ENCODE measurements at places on chromosomes 3 and 15. TPM values are rescaled to one million over a fixed set of nuclear protein-coding genes. Genes with fewer than 3 reads are reported as not detected.

Gene ARPIN
- 16.6 TPM for total RNA-seq

Gene SLC12A1
- 1.9 TPM for total RNA-seq

Gene HACD3
- 167 TPM for total RNA-seq

Gene PSTPIP1
- total RNA-seq: 1.4 TPM

Gene CPN2
- total RNA-seq: not detected

- peaks cover 32% of the 10 kb centered on the region for H3K4me1 ChIP-seq
- peaks cover 8% of the 10 kb centered on the region for H3K36me3 ChIP-seq
- no peak for DNase-seq
- H3K27ac ChIP-seq: no peak overlapping the region
- no peak overlapping the region for H3K4me3 ChIP-seq
- H3K27me3 ChIP-seq: no peaks in the 10 kb centered on the region
Measured at GRCh38 chr3:9167222-9167621, 82.2 kb downstream of the SRGAP3 start.

GRCh38 chr3:141440942-141441341 lies 45.9 kb upstream of the RASA2 start:
- peaks cover 18% of the 10 kb centered on the region for H3K36me3 ChIP-seq
- DNase-seq: no peak
- H3K27me3 ChIP-seq: no peaks in the 10 kb centered on the region
- no peaks in the 10 kb centered on the region for H3K4me1 ChIP-seq
- no peak overlapping the region for H3K4me3 ChIP-seq

DNA sequence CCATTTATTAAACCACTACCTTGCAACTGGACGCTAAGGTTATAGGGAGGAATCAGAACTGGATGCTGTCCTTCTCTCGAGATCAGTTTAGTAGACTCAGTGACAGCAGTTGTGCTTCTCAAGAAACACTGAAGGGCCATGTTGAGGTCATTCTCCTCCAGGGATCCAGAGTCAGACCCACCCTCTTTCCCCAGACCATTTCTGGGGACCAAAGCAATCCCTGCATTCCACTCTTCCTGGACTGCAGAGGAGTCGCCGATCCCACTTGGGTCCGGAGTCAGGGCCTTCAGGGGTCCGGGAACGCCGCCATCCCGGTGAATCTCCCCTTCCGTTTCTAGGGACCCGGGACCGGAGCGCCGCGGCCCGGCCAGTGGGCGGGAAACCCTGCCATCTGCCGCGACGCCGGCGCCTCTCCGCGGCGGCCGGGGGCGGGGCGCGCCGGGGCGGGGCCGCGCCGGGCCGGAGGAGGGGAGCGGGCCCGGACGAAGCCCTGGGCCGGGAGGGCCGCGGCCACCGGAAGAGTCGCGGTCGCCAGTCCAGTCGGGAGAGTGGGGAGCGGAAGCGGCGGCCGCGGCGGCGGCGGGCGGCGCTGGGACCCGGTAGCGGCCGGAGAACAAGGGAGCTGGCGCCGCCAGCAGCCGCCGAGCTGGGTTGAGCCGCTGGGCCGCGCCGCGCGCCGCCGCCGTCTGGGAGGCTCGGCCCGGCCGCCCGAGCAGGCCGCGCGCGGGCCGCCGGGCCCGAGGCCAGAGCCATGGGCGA lies at the start of gene DVL3:
Gene DVL3, plus strand, starts transcription at position 493 of the 759 bp plus-strand sequence. Its CDS starts 259 bp downstream, at position 752.
- H3K36me3 ChIP-seq: peaks cover 3% of the 10 kb centered on the region
- peak within 1 kb of the TSS; percentile 91 for H3K27ac ChIP-seq
- DNase-seq: peak; percentile 82
- H3K27me3 ChIP-seq: no peaks in the 10 kb centered on the region

GRCh38 chr3:156373654-156374053 lies 181.3 kb downstream of the SSR3 start:
- H3K4me3 ChIP-seq: no peak overlapping the region
- DNase-seq: no peak
- H3K4me1 ChIP-seq: no peaks in the 10 kb centered on the region

DNA sequence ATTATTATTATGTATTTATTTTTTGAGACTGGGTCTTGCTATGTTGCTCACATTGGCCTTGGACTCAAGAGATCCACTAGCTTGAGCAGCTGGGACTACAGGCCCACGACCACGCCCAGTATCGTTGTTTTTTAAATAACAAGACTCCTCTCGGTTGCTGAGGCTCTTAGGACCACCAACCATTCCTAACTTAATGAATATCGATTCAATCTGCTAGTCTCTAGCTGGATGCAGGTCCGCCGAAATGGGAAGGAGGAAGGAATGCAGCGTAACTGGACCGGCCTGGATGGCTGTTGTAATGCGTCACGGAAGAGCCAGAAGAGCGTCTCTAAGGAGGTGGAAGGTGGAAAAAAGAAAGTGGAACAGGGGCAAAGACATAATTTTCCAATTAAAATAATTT lies 1.7 kb downstream of the ANXA2 start:
- H3K4me3 ChIP-seq: peak overlapping the region; percentile 74
- H3K27ac ChIP-seq: peak overlapping the region; percentile 91
- no peaks in the 10 kb centered on the region for H3K36me3 ChIP-seq
- H3K27me3 ChIP-seq: peaks cover 7% of the 10 kb centered on the region
- DNase-seq: no peak

DNA sequence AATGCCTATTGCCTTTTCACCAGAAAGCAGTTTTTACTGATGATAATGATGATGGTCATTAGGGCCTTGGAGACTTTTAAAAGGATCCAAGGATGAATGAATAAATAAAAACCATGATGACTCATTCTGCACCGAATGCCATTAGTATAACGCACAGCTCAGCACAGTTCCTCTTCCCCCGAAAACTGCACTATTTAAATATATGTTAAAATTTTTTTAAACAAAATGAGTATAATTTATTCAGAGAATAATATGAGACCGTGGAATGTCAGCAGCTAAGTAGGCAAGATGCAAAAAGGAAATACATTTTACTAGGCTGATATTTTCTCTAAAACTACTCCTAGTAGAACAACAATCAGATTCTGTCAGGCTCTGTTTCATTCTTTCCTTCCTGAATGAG lies 83.4 kb upstream of the NANOGP8 start:
- H3K27me3 ChIP-seq: no peaks in the 10 kb centered on the region
- H3K27ac ChIP-seq: no peak overlapping the region
- no peak overlapping the region for H3K4me3 ChIP-seq
- H3K36me3 ChIP-seq: no peaks in the 10 kb centered on the region

- no peak overlapping the region for H3K27ac ChIP-seq
- no peaks in the 10 kb centered on the region for H3K27me3 ChIP-seq
- H3K4me3 ChIP-seq: no peak overlapping the region
- DNase-seq: no peak
- peaks cover 13% of the 10 kb centered on the region for H3K36me3 ChIP-seq
Measured at GRCh38 chr15:72570059-72570458, 84.4 kb upstream of the GOLGA6B start.

DNA sequence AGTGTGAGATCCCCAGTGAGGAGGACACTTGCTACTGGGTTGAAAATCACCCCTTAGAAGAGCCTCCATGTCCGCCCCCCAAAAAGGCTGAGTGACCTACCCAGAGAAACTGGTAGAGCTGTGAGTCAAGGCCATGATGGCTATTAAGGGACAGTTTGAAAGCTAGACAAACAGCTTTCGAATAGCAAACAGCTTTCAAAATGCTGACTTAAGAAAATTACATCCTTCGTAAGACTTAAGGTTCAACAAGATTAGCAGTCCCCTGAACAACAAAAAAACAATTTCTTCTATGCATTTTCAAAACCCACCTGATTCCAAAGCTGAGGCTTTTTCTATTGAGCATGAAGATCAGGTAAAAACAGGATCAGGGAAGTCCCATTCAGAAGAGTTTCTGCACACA lies 269.7 kb upstream of the SOX2 start:
- H3K27ac ChIP-seq: no peak overlapping the region
- H3K4me3 ChIP-seq: no peak overlapping the region
- no peaks in the 10 kb centered on the region for H3K36me3 ChIP-seq
- no peak for DNase-seq

DNA sequence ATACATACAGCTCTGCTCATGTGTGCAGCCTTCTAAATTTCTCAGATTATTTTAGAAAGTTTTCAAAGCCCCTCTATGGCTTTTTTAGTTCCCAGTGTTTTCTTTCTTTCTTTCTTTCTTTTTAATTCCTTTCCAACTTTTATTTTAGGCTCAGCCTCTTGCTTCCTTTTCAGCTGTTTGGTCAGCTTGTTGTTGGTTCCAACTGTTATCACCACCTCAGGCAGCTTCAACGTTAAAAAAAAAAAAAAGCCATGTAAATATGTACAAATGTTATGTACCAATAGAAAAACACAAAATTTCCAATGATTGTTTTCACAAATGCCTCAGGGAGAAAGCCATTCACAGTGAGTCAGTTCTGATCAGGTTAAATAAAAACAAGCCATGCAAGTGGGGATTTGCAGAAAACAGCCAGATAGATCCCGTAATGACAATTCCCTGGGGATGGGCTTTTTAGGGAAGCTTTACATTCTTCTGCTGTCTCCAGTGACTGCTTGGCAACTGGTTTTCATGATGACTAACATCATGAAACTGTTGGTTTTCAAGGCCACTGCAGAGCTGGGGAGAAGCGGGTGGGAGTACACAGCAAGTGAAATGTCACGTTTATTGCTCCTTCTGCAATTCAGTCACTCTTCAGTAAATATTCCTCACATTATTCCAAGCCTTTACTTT lies 908.4 kb downstream of the EPHA3 start:
- peak; percentile 47 for DNase-seq
- H3K27me3 ChIP-seq: no peaks in the 10 kb centered on the region
- no peaks in the 10 kb centered on the region for H3K36me3 ChIP-seq
- H3K4me1 ChIP-seq: no peaks in the 10 kb centered on the region

- H3K36me3 ChIP-seq: no peaks in the 10 kb centered on the region
- no peak for DNase-seq
- no peaks in the 10 kb centered on the region for H3K27me3 ChIP-seq
- no peak overlapping the region for H3K27ac ChIP-seq
Measured at GRCh38 chr15:92155934-92156333, 237.7 kb upstream of the ST8SIA2 start.

DNA sequence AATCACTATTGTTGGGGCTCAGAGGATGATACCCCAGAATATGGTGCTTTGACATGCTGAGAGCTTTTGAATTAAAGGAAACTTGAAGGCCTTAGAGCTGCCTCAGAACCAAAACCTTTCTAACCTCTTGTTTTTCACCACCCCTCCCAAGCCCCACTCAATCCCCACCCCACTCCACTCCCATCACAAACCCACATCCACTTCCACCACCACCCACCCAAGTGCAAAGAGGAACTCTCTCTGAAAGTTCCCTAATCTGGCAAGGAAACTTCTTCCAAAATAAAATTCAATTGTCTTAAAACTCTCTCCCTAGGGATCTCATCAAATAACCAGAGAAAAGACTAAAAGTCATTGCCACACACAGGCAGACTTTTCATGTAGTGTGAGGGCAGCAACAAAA lies 301.2 kb upstream of the ARHGEF26 start:
- no peak for DNase-seq
- no peaks in the 10 kb centered on the region for H3K4me1 ChIP-seq
- H3K27ac ChIP-seq: no peak overlapping the region
- no peaks in the 10 kb centered on the region for H3K36me3 ChIP-seq

DNA sequence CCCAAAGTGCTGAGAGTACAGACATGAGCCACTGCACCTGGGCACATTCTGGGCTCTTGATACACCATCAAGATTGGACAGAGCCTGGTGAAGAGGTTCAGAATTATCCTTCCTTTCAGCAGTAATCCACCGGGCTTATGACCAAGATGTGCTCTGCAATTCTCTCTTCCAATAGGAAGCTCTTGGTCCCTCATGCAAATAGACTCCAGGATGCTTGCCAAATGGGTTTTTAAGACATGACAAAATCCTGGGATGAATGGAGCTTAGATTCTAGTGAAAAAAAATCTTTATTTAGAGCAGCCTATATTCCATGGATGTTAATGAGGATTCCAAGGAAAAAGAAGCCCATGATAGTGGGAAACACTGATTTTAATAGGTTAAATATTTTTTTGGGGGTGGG lies 119.1 kb downstream of the SV2B start:
- no peak overlapping the region for H3K27ac ChIP-seq
- no peak for DNase-seq
- peaks cover 6% of the 10 kb centered on the region for H3K4me1 ChIP-seq
- H3K36me3 ChIP-seq: no peaks in the 10 kb centered on the region
- no peaks in the 10 kb centered on the region for H3K27me3 ChIP-seq

DNA sequence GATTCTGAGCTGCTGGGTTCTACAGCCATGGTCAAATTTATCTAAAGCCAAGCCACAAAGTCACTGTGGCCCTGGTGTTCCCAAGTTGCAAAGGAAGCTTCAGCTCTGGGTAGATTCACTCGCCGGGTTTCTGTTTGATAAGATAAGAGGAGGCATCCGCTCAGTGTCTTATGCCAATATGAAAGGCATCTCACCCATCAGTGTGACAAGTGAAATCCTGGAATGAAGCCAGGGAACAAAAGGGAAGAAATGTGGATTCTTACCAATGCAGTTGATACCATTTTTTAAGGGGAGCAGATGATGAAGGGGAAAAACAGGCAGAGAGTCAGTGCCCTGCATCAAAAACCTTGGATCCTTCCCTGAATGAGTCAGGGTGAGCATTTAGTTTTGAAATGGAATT lies 2.8 kb upstream of the CPNE4 start:
- H3K27me3 ChIP-seq: peaks cover 28% of the 10 kb centered on the region
- no peak overlapping the region for H3K4me3 ChIP-seq
- H3K4me1 ChIP-seq: peaks cover 20% of the 10 kb centered on the region

DNA sequence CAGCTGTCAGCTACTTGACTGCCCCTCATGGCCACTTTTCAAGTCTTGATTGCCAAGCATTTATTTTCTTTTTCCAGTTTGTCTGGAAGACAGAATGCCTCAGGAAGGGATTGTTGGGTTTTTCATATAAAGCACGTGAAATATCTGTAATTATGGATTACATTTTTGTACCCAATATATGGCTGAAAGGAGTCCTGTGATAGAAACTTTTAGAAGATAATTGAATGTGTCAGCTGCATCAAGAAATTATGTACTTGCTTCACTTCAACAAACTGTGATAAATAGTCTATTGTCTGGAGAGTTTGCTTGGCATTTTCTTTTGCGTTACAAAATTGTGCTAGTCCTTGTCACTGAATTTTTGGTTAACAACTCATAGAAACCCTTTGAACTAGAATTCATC lies 247.9 kb upstream of the SLCO3A1 start:
- no peak overlapping the region for H3K4me3 ChIP-seq
- no peak overlapping the region for H3K27ac ChIP-seq
- no peaks in the 10 kb centered on the region for H3K4me1 ChIP-seq
